ENCODE measurements at places on chromosomes 16 and 17. TPM values are rescaled to one million over a fixed set of nuclear protein-coding genes. Genes with fewer than 3 reads are reported as not detected.

The KCNJ12 gene
- 0.56 TPM for total RNA-seq

The CLEC3A gene
- not detected for total RNA-seq

The GDPD1 gene
- total RNA-seq, result 3.1 TPM

The TEKT5 gene
- total RNA-seq, result 0.64 TPM

The TRAF4 gene
- 166 TPM for total RNA-seq

The RNF43 gene
- 0.56 TPM for total RNA-seq

The CSH1 gene
- not detected for total RNA-seq

The KRT27 gene
- not detected for total RNA-seq

The PDK2 gene
- 37.1 TPM for total RNA-seq

The CDRT15L2 gene
- total RNA-seq, result not detected

The RAB26 gene
- 1.9 TPM for total RNA-seq

The TNFSF13 gene
- 5.6 TPM for total RNA-seq

The AARSD1 gene
- 39.6 TPM for total RNA-seq

The DPEP1 gene
- total RNA-seq, result 118 TPM

The SKAP1 gene
- 2.1 TPM for total RNA-seq

The CYLD gene
- total RNA-seq, result 30.7 TPM

The ARHGAP44 gene
- total RNA-seq, result 11.5 TPM

The KRT23 gene
- not detected for total RNA-seq

The CD300LB gene
- total RNA-seq, result not detected

The ICAM2 gene
- 52.1 TPM for total RNA-seq

The ABI3 gene
- 15.7 TPM for total RNA-seq

The NETO2 gene
- total RNA-seq, result 20.0 TPM

The SDR42E1 gene
- 0.74 TPM for total RNA-seq

The CLDN7 gene
- total RNA-seq, result 65.7 TPM

The PRAC1 gene
- not detected for total RNA-seq

The KRT33B gene
- total RNA-seq, result not detected

The KCNG4 gene
- total RNA-seq, result not detected

The HSD11B2 gene
- total RNA-seq, result 3.3 TPM

The KRTAP2-1 gene
- not detected for total RNA-seq

The RASD1 gene
- total RNA-seq, result 0.31 TPM

The TPSAB1 gene
- not detected for total RNA-seq

The CHAD gene
- total RNA-seq, result not detected

The TGFB1I1 gene
- total RNA-seq, result 42.5 TPM

The PSMC3IP gene
- total RNA-seq, result 8.0 TPM
